ENCODE measurements at places on chromosomes 3 and 15. TPM values are rescaled to one million over a fixed set of nuclear protein-coding genes. Genes with fewer than 3 reads are reported as not detected.
A peak's percentile ranks its signal among the peaks of the same experiment; 100 is the strongest.

The SAMD7 gene
- total RNA-seq: not detected

The ANKRD63 gene
- total RNA-seq: not detected

The SLC27A2 gene
- total RNA-seq: not detected

The SOX14 gene
- not detected for total RNA-seq

DNA sequence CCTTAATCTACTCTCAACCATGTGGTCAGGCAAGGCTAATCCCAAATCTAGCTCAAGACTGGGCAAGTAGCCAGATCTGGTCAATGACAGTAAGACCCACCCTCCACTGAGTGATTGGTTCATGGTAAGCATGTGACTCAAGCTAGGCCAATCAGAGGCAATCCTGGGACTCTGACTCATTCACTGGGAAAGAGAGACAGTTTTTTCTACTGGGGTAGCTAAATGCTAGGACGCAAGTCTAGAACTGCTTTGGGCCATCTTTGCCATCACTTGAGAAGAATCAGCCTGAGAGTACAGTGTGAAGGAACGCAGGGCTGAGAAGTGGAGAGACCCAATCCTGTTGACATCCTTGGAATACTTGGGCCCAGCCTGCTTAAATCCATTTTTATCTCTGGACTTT, 9.4 kb upstream of the RAD18 start:
- H3K27ac ChIP-seq: no peak overlapping the region
- H3K4me3 ChIP-seq: no peak overlapping the region
- peaks cover 14% of the 10 kb centered on the region for H3K4me1 ChIP-seq
- H3K36me3 ChIP-seq: no peaks in the 10 kb centered on the region
- no peak for DNase-seq
- H3K27me3 ChIP-seq: peaks cover 3% of the 10 kb centered on the region

DNA sequence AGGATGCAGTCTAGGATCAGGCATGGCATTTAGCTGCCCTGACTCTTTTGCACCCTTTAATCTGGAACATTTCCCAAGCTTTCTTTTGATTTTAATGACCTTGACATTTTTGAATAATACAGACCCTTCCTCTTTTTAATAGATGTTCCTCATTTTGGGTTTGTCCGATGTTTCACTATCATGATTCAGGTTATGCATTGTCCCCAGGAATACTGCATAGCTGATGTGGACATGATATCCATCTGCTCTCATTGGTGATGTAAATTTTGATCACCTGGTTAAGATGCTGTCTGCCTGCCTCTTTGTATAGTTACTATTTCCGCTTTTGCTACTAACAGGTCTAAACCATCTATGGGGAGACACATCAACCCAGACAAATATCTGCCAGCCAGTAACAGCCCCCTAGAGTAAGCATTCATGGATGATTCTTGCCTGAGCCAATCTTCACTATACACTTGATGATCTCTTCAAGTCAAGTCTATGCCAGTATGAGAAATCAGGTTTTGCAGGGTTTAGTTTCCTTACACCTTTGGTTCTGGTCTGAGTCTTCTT, 50.6 kb upstream of the ULK4 start:
- peaks cover 41% of the 10 kb centered on the region for H3K4me1 ChIP-seq
- DNase-seq: no peak
- H3K36me3 ChIP-seq: no peaks in the 10 kb centered on the region
- H3K27me3 ChIP-seq: peaks cover 27% of the 10 kb centered on the region

DNA sequence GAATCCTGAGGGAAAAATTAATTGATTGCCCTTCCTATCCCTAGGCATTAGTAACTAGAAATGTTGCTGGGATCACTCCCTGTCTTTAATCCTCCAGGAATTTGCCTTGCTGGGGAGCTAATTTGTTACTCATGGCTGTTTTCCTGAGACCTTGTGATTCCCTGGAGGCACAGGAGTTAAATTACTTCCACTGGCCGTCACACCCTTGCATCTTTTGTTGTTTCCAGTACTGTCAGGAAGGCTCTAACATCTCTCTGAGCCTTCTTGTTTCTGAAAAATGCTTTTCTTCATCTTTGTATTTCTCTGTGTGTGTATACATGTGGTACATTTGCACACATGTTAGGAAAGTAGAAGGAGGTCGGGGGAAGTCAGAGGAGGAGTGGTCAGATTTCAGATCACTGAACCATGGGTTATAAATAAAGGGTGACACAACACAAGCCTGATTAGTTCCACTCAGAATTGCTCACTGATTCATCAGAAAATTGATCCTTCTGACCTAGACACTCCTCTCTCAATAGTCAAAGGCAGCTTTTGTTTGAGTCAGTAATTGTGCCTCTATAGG, 23.5 kb upstream of the LRRFIP2 start:
- H3K4me1 ChIP-seq: peaks cover 11% of the 10 kb centered on the region
- peaks cover 6% of the 10 kb centered on the region for H3K36me3 ChIP-seq
- no peak for DNase-seq
- no peak overlapping the region for H3K4me3 ChIP-seq
- H3K27ac ChIP-seq: peak overlapping the region; percentile 46

- peaks cover 14% of the 10 kb centered on the region for H3K27me3 ChIP-seq
- no peak overlapping the region for H3K27ac ChIP-seq
- H3K4me3 ChIP-seq: peak overlapping the region; percentile 95
These were observed 866 bp downstream of the TNIK start for GRCh38 chr3:171459137-171459941.

DNA sequence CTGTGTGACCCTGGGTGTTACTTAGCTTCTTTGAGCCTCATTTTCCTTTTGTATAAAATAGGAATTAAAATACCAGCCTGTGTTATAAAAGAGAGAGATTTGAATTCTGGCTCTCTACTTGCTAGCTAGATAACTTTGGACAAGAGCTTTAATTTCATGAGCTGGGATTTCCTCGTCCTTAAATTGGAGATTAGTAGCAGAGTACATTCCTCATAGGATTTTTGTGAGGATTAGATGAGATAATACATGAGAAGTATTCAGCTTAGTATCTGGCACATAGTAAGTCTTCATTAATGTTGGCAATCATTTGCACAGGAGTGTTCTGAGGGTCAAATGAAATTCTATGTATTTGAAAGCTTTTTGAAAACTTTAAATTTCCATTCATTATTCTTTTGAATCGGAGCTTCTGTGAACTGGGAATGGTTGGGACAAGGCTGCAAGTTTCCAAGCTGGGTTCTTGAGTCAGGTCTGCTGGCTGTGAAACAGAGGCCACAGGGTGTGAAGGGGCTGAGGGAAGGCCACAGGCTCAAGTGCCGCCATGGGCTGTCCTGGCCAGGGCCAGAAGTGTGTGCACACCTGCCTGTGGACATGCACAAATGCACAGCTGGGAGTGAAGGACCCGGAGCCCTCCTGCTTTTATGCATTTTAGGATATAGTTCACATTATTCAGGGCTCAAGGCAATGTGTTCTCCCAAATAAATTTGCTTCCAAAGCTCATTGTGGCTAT, 17.2 kb downstream of the ALPK3 start:
- no peak for DNase-seq
- peaks cover 9% of the 10 kb centered on the region for H3K36me3 ChIP-seq
- H3K4me1 ChIP-seq: peaks cover 14% of the 10 kb centered on the region

DNA sequence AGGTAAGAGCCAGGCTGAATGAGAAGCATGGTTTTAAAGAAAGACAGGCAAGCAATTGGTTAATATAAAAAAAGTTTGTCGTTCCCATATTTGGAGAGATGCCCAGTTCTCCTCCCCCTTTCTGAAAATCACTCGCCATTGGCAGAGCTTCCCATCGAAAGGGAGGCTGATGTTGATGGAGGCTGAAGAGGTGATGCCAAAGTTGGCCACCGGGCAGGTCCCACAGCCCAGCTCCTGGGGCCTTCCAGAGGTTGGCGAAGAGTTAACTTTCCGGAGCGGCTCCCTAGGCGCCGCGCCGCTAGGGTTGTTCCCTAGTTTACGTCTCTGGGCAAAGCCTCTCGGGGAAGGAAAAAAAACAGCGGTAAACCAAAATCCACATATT, 793 bp downstream of the PCOLCE2 start:
- DNase-seq: peak; percentile 37
- H3K4me3 ChIP-seq: peak overlapping the region; percentile 88
- peak overlapping the region; percentile 77 for H3K27ac ChIP-seq
- no peaks in the 10 kb centered on the region for H3K36me3 ChIP-seq

DNA sequence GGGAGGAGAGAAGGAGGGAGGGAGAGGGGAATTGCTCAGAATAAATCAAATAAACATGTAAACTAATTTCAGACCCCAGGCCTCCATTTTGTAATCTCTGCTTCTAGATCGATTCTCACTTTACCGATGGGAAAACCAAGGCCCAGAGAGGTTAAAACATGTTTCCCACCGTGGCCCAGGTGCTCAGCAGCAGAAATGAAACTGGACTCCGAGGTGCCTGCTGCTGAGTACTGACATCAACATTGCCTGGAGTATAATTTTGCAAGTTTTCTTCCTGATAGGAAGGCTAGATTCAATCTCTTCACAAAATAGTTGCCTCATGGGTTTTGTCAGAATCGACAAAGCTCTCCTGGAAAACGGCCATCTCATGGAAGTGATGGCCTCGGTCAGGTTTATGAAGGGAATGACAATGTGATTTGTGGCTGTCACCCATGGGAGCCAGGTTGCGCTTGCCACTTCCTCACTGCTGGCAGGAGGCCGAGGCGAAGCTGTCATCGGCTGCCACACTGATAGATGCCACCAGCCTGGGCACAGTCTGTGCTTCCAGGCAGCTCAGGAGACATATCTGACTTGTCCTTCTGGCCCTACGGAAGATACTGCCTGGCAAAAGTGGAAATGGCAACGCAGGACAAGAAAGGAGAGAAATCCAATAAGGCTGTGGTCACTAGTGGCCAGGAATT, 133.1 kb upstream of the LRRN1 start:
- DNase-seq: no peak

DNA sequence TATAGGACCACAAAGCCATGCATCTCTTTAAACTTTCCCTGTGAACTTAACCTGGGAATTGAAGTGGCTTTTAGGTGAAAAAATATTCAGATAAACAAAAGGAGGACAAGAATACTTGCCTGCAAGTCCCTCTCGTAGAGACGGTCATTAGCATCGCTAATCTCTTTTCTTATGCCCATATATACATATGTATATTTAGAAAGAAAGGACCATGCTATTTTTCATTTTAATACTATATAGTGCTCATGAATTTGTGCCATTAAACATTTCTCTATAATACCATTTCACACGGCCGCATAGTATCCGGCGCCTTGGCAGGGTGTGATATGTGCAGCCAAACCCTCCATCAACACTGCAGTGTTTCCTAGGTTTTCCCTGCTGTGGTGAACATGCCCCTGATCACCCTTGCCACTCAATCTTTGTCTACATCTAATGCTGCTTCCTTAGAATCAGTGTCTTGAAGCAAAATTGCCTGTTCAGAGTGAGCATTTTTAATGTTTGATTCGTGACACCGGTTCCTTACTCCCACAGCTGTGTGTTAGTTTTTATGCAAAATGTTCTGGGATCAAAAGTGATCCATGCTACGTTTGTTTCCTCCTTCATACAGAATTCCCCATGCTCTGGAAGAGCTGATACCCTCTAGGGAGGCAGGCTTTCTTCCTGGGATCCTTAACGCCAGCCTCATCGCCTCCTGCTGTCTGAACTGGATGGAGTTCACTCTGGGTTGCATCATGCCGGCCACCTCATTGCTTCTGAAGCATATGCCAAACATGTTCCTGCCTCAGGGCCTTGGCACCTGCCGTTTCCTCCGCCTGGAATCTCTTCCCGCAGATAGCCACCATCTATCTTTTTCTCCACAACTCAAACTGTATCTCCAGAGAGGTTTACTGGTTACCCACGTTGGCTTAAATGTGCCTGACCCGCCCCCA, 118.1 kb downstream of the FBLN2 start:
- H3K27me3 ChIP-seq: peaks cover 3% of the 10 kb centered on the region
- no peak overlapping the region for H3K27ac ChIP-seq
- H3K4me3 ChIP-seq: no peak overlapping the region
- DNase-seq: no peak
- no peaks in the 10 kb centered on the region for H3K4me1 ChIP-seq

GRCh38 chr15:78159395-78159794, 10.2 kb downstream of the IDH3A start:
- H3K4me3 ChIP-seq: no peak overlapping the region
- H3K36me3 ChIP-seq: no peaks in the 10 kb centered on the region
- DNase-seq: no peak

DNA sequence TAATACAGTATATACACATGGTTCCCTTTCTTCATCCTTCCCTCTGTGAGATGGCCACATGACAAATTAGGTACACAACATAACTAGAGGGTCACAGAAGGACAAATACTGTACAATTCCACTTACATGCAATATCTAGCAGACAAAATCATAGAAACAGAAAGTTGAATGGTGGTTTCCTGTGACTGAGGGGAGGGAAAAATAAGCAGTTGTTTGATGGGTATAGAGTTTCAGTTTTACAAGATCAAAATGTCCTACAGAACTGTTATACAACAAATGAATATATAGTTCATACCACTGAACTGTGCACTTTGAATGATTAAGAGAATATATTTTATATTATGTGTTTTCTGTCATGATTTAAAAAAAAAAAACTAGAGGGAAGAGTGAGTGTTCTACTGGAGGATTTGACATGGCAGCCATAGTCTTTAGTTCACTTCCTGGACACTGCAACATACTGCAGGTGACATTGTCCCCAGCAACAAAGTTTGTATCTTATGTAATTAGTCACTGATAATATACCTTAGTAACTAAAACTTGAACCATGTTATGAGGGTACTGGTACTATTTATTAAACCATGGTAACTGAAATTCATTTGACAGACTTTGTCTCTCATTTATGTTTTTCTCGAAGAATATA, 37.2 kb downstream of the CCDC54 start:
- no peak for DNase-seq
- no peak overlapping the region for H3K4me3 ChIP-seq
- H3K4me1 ChIP-seq: no peaks in the 10 kb centered on the region
- peaks cover 8% of the 10 kb centered on the region for H3K36me3 ChIP-seq
- H3K27ac ChIP-seq: no peak overlapping the region

- no peak overlapping the region for H3K27ac ChIP-seq
- H3K4me1 ChIP-seq: peaks cover 2% of the 10 kb centered on the region
- no peaks in the 10 kb centered on the region for H3K27me3 ChIP-seq
- DNase-seq: no peak
- H3K4me3 ChIP-seq: no peak overlapping the region
- H3K36me3 ChIP-seq: peaks cover 4% of the 10 kb centered on the region
These were observed 90.8 kb downstream of the CRTC3 start for GRCh38 chr15:90620379-90621067.

DNA sequence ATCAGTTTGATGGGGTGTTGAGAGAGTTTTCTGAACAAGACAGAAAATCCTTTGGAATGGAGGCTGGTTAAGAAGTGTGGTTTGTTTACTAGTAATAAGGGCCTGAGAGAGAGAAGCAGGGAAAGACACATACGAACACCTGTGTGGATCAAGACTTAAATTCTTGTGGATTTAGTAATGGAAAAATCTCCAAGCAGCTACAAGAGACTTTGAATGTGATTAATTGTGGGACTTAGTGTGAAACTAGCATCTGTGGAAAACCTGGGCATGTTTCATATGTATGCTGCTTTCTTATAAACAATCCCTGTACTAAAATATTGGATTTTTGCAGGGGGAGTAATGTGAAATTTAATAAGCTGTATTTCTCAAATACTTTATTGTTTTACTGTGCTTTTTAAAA, 399.1 kb downstream of the SI start:
- no peak overlapping the region for H3K4me3 ChIP-seq
- no peak overlapping the region for H3K27ac ChIP-seq
- H3K27me3 ChIP-seq: no peaks in the 10 kb centered on the region
- H3K4me1 ChIP-seq: no peaks in the 10 kb centered on the region
